ENCODE measurements at places on chromosomes 3 and 15.

DNA sequence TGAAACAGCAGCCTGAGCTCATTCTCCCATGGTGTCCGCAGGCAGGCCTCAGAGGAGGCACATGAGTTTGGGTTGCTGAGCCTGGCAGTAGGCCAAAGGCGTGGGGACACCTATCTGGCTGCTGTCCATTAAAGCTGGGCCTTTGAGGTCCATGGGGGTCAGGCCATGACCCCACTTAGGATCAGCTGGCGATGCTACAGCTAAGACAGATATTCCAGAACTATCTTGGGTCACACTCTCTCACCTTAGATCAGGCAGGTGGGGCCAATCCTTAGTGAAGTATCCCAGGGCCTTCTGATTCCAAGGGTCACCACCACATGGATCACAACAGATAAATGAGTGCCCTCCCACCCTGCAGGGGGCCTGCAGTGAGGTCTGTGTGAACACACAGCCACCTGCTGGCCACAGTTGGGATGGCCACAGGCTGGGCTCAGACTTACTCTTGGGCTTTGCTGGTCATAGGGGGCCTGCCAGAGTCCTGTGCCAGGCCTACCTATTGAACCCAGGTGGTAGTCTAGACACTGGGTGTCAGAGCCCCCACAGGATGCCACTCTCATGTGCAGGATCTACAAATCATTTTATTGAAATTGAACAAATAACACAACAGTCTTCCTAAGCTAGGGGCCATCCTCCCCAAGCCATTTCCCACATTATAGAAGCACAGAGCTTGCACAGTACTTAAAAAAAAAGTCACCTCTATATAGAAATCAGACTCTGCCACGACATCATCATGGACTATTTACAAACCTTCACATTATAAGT, 2.0 kb upstream of the HYAL2 start:
- DNase-seq, result peak; percentile 73

DNA sequence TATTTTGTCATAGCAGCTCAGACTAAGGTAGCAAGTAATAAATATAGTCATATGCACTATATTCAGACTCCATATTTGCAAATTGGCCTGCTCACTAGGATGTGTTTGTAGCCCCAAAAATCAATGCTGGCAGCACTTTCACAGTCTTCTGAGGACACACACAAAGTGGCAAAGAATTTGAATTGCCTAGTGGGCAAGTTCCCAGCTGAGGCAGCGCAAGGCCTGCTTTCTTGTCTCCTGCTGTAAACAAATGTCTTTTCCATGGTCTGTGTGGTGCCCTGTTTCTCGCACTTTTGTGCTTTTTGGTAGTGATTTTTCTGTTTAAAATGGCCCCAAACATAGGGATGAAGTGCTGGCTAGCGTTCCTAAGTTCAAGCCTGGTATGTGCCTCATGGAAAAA, 416.0 kb downstream of the OCA2 start:
- DNase-seq, result no peak

DNA sequence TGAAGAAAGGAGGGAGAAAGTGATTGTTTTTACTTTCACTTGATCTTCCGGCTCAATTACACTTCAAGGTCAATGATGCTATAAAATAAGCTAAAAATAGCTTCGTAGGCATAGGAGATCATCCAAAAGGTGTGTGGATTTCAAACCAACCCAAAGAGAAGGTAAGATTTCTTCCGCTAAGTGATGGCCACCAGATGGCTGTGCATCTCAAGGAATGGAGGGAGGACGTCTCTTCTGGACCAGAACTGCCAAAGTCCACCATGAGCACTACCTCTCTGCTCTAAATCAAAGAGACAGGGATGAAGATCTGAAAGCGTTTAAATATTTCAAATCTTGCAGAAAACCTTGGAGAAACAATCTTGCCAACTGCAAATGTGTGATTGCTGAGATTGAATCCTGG, 199.1 kb upstream of the ZPLD1 start:
- peak; percentile 16 for DNase-seq

DNA sequence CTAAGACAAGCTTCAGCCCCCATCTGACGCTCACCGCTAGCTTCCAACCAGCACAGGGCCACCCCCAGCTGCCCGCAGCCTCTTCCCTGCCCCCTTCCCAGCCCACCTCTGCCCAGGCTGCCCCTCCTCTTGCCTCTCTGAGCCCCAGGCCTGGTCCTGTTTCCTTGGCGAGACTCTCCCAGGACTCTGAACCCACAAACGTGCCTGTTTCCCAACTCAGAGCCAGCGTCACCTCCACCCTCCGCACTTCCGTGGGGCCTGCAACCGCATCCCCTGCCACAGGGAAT, 35.0 kb downstream of the ZXDC start:
- no peak for DNase-seq

- DNase-seq, result peak; percentile 79
These were observed 98.2 kb downstream of the FBN1 start for GRCh38 chr15:48547286-48547685.

DNA sequence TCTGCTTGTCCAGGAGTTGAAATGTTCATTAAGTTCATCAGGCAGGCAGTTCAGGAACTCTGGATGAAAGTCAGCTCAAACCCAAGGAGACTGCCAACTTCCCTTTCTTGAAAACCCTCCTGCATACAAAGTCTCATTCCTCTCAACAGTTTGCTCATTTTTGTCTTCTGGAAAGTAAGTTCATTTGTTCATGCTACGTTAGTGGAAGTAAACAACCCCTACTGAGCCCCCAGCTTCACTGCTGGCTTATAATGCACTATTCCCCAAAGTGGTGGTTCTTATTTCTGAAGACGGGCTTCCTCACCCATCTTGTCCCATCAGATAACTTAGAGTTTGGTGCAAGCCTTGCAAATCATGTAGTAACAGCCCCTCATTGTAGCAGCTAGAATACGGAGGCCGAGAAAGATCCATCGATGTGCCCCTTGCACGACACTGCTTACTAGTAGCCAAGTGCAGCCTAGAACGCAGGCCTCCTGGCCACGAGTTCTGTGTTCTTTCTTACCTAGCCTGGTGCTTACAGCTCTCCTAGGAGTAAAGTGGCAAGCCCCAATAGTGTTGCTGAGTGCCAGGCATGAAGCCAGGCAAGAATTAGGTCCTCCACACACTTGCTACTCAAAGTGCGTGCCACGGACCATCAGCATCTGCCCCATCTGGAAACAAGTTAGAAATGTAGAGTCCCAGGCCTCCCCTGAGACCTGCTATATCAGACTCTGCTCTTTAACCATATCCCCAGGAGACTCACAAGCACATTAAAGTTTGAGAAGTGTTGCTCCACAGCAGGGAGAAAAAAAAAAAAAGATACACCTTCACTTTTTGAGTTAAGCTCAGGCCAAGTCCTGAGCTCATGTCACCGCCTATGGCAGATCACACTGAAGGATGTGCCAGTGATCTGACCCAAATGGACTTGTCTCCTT, 82.5 kb downstream of the RFTN1 start:
- DNase-seq, result no peak

DNA sequence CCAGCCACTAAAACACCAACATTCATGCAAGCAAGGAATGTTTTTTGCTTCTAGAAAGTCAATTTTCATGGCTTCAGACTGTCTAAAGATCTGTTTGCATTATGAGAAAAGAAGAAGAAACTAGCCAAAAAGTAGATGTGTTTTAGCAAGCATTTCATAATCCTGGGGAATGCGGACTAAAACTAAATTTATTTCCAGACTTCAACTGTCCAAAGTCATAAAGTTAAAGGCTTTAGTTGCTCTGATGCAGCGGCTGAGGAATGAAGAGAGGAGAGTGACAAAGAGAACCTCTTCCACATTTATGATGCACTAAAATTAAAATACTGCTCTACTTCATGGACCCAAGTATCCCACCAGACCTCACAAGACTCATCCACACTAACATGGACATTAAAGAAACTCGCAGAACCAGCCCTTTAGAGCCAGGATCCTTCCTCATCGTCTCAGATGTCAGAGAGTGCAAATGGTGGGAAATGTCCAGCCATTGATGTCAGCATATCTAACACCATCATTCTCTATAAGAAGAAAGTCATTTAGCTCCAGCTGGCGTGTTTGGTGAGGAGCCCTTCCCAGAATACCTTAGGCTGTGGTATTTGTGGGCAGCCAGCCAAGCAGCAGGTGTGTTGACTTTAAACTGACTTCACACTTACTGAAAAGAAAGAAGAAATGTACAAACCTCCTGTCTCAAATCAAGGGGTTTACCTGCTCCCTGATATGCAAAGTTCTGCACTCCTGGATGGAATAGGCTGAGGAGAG, 17.4 kb downstream of the FYCO1 start:
- no peak for DNase-seq
